ENCODE measurements at places on chromosomes 3 and 15.

- no peak for DNase-seq
These were observed 26.7 kb upstream of the LRTM1 start for GRCh38 chr3:54954521-54954920.

DNA sequence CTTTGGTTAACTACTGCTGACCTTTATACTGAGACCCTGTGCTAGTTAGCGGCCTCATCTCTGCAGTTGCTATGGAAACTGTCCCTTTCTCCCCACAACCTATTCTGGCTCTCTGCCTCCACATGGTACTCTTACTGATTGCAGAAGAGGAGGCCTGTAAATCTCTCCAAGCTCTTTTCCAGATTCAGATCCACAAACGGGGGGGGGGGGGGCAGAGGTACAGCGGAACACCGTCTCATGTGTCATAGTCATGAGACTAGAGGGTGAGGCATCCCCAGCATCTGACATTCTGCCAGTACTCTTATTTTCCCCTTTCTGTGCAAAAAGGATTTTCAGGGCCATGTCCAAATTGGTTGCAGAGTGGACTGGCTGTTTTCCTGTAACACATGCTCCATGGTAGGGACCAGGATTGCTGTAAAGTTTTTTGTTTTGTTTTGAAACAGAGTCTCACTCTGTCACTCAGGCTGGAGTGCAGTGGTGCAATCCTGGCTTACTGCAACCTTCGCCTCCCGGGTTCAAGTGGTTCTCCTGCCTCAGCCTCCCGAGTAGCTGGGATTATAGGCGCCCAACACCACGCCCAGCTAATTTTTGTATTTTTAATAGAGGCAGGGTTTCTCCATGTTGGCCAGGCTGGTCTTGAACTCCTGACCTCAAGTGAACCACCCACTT, 8.3 kb upstream of the MAP1A start:
- no peak for DNase-seq

DNA sequence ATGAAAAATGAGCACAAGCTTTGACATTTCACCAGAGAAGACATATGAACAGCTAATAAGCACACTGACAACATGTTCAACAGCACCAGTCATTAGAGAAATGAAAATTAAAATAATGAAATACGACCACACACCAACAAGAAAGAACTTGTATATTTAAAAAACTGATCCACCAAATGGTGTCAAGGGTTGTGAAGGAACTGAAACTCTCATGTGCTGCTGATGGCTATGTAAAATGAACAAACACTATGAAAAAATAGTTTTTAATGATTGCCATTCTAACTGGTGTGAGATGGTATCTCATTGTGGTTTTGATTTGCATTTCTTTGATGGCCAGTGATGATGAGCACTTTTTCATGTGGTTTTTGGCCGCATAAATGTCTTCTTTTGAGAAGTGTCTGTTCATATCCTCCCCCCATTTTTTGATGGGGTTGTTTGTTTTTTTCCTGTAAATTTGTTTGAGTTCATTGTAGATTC, 193.8 kb downstream of the SCAPER start:
- no peak for DNase-seq

- no peak for DNase-seq
These were observed 563.6 kb upstream of the ADAMTS9 start for GRCh38 chr3:65251375-65251774.

DNA sequence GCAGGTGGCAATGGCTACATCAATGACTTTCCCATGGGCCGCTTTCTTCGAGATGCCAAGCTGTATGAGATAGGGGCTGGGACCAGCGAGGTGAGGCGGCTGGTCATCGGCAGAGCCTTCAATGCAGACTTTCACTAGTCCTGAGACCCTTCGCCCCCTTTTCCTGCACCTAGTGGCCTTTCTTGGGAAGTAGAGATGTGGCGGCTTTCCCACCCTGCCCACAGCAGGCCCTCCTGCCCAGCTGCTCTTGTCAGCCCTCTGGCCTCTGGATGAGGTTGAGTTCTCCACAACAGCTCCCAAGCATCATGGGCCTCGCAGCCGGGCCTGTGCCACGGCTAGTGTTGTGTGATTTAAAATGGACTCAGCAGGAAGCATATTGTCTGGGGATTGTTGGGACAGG, 12.5 kb downstream of the IVD start:
- DNase-seq, result no peak

DNA sequence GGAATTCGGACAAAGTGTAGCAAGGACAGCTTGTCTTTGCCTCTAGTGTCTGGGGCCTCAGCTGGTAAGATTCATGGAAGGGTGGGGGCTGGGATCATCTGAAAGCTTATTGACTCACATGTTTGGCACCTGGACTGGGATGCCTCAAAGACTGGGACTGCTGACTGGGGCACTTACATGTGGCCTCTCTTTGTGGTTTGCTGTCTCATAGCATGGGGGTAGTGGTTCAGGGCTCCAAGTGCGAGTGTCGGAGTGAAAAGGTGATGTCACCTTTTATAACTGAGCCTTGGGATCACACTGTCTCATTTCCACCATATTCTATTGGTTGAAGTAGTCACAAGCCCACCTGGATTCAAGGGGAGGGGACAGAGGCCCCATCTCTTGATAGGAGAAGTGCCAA, 6.8 kb downstream of the MFSD1 start:
- DNase-seq, result no peak

GRCh38 chr3:56055546-56055945, 412.7 kb downstream of the ERC2 start:
- no peak for DNase-seq

- no peak for DNase-seq
These were observed 206.3 kb upstream of the PRICKLE2 start for GRCh38 chr3:64431526-64432091.

DNA sequence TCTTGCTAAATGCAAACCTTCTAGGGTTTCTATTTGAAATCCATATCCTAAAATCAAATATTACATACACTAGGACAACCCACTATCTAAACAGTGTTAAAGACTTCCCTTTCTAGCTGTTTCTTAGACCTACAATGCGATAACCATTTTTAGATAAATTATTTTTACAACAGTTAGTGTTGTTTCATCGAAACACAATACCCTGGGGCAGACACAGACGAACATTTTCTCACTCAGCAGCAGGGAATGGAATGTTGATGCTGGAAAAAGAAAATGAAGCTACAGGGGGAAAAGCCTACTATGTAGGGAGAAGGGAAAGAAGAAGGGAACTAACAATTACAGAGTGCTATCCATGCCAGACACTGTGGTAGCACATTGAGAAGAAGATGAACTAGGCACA, 6.0 kb upstream of the HERC1 start:
- no peak for DNase-seq

DNA sequence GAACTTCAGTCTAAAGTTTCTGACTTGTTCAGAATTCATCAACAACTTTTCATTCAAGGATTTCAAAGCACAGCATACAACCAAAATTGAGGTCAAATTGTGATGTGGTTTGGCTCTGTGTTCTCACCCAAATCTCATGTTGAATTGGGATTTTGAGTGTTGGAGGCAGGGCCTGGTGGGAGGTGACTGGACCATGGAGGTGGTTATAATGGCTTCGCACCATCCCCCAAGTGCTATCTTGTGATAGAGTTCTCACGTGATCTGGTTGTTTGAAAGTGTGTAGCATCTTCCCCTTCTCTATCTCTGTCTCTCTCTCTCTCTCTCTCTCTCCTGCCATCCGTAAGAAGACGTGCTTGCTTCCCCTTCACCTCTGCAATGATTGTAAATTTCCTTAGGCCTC, 19.6 kb upstream of the SUCLG2 start:
- no peak for DNase-seq

DNA sequence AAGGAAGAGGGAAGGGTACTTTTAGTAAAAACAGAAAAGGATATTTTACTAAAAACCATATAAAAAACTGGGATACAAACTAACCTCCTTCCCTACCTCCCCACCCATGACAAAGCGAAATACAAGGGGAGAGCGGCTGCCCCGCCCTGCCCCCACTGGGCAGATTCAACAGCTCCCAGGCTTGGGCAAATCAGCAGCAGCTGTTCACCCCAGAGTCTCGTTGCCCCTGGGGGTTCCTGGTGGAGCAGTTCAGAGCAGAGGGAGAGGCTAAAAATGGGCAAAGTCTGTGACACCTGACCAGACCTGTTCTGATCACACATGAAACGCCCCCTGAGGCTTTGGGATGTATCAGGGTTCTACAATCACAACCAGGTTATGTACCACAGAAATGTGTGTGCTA, 2.5 kb upstream of the ETFA start:
- DNase-seq, result peak; percentile 96

DNA sequence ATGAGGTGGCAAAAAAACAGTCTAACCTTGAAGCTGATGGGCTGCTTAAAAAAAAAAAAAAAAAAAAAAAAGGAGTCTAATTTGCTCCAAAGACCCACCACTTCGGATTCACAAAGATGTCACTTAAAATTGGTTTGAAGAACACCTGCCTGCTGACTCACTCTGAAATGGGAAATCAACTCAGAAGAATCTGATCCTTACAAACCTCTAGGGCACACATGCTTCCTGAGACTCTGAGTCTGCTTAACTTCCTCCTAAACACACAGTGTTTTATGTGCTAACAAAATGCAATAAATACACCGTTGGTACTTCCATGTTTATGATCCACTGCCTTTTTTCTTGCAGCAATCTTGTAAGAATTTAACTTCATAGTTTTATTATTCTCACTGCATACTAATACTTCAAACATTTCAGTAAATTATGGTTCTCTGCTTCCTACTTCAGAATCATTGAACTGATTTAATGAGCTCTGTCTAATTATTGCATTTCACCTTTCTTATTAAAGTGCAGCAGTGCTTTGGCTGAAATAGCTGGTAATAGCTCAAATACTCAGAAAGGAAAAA, 73.0 kb upstream of the FRMD4B start:
- DNase-seq, result no peak

- no peak for DNase-seq
These were observed 33.1 kb downstream of the DZIP1L start for GRCh38 chr3:138082085-138082991.

GRCh38 chr3:11898611-11899325, 52.1 kb upstream of the TAMM41 start:
- DNase-seq, result no peak

- DNase-seq, result no peak
These were observed 1.1 kb downstream of the SSR3 start for GRCh38 chr3:156553705-156554356.

DNA sequence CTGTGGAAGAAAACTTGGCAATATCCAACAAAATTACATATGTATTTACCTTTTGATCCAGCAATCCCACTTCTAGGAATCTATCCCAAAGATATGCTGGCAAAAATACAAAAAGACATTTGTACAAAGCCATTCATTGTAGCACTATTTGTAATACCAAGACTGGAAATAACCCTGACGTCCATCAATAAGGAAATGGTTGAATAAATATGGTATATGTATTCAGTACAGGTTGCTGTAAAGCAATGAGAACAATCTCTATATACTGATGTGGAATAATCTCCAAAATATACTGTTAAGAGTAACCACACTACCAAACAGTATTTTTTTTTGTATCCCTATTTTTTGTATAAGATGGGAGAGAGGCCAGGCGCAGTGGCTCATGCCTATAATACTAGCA, 64.8 kb upstream of the STIMATE start:
- no peak for DNase-seq

GRCh38 chr3:136639069-136639468, 113.1 kb downstream of the STAG1 start:
- DNase-seq, result no peak

GRCh38 chr15:80766275-80766674, 12.9 kb upstream of the CEMIP start:
- DNase-seq, result no peak

DNA sequence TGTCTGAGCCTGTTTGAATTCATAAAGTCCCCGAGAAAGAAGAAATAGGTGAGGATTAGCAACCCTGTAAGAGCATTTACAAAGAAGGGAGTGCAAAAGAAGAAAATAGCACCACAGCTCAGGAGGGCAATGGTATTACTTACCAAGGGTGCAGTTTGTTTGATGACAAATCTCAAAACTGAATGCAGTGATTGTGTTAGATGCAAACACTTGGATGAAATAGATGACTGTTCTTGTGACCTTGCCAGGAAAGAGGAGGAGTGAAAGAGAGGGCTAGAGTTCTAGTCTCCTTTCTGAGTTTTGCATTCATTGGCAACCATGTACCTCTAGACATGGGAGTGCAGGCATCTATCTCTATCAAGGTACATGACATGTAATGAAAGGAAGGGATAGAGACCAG, 1030.8 kb upstream of the CFAP20DC start:
- no peak for DNase-seq

DNA sequence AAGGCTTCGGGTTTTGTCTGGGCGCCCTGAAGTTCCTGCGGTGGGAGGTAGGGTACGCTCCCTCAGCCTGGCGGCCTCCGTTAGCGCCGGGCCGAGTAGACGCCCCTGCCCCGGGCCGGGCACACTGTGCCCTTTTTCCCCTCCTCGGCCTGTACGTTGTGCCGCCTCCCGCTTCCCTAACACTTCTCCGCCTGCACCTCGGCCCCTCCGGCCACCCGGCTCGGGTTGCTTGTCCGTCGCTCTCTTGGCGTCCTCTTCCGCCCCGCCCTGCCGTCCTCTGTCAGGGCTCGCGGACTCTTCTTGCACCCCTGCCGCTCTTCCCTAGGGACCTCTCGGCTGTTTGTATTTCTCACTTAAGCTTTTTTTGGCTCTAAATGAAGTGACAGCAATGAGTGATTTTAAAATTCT, 384 bp downstream of the KNL1 start:
- peak; percentile 53 for DNase-seq

DNA sequence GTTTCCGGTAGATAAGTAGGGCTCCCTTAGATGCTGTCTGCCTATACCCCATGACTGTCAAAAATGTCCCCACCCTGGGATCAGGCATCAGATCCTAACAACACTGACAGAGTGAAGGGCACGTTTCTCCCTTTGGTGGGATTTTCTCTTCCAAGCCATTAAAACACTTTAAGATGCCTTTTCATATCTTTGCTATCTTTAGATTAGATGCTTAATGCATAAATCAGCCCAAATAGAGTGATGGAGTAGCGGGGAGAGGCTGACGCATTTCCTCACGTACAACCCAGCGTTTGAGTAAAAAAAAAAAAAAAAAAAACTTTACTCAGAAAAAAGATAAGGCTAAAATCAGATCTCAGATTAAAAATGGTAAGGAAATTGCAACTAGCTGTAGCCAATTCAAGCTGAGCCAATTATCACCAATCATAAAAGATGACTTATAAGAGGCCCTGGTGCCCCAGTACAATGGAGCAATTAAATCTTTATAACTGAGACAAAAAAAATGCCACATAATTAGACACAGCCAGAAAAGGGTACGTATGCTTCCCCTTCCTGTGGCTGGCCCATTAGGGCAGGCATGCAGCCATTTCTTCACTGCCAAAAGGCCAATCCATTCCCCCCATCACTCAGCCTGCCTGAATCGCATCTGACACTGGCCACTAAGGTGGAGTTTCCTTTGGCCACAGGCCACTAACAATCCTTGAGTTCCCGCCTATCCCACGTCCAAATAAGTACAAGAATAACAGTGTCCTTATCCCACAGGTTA, 45.0 kb downstream of the RFTN1 start:
- no peak for DNase-seq
